ENCODE measurements at places on chromosomes 3 and 15.
A peak's percentile ranks its signal among the peaks of the same experiment; 100 is the strongest.

DNA sequence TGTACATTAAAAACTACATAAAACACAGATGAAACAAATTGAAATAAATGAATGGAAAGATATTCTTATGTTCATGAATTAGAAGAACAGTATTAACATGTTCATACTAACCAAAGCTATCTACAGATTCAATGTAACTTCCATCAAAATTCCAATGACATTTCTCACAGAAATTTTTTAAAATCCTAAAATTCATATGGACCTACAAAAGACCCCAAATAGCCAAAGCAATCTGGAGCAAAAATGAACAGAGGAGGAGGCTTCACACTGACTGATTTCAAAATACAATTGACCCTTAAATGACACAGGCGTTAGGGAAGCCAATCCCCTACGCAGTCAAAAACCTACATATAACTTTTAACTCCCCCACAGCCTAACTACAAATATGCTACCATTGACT, 39.4 kb downstream of the KPNA1 start:
- DNase-seq, result no peak

GRCh38 chr3:128567705-128568356, 74.8 kb upstream of the GATA2 start:
- DNase-seq, result no peak

DNA sequence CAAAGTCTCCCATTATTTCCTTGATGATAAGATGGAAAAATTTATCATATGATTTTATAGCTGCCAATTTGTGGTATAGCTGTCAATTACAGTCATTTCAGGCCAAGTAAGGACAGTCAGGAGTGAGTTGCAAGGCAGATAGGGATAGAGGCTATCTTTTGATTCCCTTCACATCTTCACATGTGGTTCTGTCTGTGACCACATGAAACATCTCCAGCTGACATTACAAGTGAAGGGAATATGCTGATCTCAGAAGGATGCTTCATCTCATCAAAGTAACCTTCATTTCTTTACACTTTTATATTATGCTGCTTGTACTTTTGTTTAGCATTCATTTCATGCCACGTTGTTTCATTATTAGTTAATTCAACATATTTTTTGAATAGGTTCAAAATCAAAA, 136.9 kb upstream of the CFAP20DC start:
- DNase-seq, result no peak

GRCh38 chr3:89058371-89058770, 49.0 kb upstream of the EPHA3 start:
- no peak for DNase-seq

DNA sequence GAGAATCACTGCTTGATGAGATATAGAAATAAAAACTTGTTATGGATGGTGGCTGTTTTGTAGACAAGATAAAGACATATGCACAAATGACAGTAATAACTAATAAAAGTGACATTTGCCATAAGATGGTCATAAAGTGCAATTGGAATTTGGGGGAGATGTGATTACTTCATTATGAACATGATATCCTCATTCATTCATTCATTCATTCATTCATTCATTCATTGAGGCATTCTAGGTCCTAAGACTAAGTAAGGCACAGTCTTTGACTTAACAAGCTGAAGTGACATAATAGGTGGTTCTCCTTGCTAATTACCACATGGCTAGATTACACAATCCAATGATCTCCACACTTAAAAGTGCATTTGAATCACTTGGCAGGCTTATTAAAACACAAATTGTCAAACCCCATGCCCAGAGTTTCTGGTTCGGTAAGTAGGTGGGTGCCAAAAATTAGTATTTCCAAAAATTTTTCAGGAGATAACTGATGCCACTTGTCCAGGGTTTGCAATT, 18.9 kb downstream of the RAP2B start:
- no peak for DNase-seq

DNA sequence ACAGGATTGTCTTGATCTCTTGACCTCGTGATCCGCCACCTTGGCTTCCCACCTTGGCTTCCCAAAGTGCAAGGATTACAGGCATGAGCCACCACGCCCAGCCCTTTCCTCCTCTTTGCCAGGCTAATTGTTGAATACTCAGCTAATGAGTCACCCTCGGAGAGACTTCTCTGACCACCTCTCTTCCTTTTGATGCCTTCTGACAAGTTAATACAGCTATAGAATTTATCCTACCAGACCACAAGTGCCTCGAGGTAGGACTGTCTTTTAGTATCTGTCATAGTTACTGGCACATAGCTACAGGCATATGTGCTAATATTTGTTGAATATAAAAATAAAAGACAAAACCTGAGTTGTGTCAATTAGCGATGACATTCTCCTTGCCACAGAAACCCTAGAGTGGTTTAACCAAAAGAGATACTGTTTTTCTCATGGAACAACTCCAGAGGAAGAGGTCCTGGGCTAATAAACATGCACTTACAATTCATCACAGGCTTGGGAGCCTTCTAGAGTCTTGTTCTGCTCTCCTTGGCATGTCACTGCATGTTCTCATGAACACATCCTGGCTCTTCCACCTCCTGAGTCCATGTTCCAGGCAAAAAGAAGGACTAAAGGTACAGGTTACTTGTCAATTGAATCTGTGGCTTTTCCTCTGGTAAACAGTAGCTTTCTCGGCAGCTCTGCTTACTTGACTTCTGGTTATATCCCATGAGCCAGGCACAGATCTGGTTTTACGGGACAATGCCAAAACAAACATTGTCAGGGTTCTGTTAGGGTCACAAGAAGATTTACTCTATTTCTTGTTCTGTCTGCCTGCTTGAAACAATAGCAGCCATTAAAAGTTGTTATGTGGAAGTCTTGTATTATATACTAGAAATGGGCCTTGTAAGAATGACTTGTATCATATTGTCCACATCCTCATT, 332.3 kb downstream of the THSD4 start:
- no peak for DNase-seq

GRCh38 chr3:136949708-136950107, 8.1 kb upstream of the IL20RB start:
- no peak for DNase-seq

GRCh38 chr3:72655131-72655551, 193.1 kb downstream of the SHQ1 start:
- no peak for DNase-seq

GRCh38 chr3:56683122-56683817, at the start of gene TASOR:
Gene TASOR (minus strand): TSS chr3:56683265. CDS start chr3:56683006, 259 bp downstream.
- DNase-seq, result peak; percentile 89

DNA sequence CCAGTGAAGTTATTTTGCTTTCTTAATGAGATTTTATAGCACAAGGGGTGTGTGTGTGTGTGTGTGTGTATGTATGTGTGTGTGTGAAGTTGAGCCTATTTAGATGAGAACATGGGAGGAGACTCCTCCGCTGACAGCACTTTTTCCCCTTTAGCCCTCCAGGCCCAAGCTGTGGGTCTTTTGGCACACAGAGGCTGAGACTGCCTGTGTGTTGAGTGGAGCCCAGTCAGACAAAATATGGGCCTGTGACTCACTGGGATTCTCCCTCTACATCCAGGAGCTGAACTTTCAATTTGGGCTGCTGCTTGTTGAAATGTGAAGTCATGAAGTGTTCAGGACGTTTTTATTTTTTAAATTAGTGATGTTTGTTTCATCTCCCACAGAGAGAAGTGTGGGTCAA, 108.0 kb downstream of the MFSD1 start:
- no peak for DNase-seq

DNA sequence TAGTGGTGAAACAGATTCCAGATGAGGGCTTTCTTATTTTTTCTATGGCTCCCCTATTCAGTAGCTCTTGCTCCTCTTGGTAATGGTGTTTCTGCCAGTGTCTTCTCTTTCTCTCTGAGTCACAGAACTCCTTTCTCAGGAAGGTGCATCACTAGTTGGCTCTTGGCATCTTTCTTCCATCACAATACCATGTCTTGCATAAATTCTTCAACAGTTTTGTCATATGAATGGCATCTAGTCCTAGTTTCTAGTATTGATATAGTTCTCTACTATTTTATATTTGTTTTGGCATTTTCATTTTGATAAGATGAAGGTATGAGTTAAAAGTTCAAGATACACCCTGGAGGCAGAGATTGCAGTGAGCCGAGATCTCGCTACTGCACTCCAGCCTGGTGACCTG, 51.0 kb downstream of the REC114 start:
- no peak for DNase-seq

DNA sequence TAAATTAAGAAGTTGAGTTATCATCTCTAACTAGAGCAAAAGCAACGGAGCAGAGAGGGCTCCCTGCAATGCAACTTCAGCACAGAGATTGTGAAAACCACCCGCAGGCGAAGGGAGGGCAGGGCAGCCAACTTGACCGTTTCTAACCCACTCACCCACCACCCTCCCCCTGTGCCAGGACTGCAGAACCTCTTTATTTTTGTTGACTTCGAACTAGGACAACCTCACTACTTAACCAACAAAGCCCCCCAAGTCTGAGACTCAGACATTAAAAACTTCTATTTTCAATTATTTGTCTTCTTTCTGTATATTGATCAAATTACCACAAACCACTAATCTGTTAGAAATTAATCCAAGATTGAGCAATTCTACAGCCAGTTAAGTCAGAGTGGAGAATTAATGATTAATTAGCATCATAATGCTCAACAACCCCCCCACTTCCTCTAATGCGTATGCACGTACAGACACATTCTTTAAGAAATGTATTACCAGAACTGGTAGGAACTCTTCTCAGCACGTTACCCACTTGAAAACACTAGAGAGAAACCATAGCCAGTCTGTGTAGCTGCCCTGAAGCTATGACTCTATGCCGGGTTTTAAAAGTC, 2.0 kb downstream of the MGLL start:
- no peak for DNase-seq

- DNase-seq, result no peak
These were observed 8.3 kb downstream of the BMF start for GRCh38 chr15:40100123-40100946.

DNA sequence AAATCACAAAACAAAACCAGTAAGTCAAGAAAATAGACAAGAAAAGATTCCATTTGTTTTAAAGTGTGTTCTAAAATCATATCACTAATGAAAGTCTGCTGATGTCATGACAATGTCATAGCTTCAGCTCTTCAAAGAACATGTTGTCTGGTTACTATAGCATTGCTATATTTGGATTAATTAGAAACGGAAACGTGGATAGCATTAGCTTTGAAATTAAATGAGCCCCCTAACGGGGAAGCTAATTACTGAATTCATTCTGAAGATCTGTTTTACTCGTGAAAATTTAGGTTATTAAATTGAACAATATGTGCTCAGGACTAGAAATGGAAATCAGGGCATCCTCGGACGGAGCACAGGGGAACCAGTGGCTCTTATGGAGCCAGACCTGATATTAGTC, 316.7 kb upstream of the AGTR1 start:
- no peak for DNase-seq

DNA sequence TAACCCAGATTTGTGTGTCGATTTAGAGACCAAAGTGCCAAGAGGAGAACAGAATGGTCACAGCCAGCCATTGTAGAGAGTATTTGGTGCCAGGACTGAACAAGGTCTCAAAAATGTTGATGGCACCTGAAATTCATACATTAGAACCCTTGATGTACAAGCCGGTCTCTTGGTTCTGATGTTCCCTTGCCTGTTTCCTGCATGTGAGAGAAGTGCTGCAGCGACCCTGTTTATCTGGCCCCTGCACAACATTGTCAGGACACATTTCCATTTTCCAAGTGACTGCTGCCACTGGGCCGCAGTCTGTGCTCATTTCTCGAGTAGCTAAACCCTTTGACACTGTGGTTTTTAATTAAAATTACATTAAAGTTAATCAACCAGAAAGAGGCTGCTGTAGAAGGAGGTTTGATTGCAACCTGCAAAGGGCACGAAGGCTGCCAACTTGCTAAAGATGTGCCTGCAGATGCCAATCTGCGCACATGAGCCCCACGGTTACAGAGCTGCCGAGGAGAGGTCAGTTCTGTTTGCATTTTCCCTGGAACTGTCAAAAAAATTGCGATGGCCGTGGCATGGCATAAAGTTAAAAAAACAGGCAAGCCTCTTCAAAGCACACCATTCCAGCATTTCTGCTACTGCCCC, 136.4 kb upstream of the CMC1 start:
- no peak for DNase-seq

DNA sequence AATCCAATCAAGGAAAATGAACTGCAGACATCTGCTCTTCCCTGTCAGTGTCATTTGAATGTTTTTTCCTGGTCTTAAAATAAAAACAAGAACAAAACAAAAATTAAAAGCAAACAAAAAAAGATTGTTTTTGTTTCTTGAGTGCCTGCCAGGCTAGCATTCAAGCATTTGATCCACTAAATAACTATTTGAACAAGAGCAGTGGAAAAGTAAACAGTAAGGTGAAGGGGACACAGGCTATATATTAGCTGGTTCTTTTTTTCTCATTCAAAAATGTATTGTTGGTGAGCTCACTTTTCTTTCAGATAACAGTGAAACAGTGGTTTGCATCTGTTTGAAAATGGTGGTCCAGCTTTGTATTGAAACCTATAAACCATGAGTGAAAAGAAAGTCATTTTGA, 586.9 kb upstream of the SGO1 start:
- DNase-seq, result no peak

GRCh38 chr15:68354923-68355322, 77.0 kb downstream of the ITGA11 start:
- DNase-seq, result no peak

GRCh38 chr3:47954567-47954966, 61.6 kb downstream of the MAP4 start:
- DNase-seq, result no peak

DNA sequence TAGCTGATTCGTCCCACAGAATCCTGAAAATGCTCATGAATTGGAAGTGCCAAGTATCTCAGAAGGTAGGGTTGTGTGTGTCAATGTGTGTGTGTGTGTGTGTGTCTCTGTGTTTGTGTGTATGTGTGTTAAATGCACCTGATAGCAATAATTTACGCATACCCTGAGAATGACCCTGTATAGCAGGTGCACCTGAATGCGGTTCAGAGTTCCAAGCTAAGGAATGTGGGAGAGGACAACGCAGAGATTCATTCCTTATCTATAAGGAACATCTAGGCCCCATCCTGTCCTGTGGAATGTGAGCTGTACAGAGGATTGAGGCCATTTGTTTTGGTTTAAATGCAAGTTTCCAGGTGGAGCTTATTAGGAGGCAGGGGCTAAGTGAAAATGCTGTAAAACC, 49.1 kb upstream of the NEDD4 start:
- DNase-seq, result no peak

DNA sequence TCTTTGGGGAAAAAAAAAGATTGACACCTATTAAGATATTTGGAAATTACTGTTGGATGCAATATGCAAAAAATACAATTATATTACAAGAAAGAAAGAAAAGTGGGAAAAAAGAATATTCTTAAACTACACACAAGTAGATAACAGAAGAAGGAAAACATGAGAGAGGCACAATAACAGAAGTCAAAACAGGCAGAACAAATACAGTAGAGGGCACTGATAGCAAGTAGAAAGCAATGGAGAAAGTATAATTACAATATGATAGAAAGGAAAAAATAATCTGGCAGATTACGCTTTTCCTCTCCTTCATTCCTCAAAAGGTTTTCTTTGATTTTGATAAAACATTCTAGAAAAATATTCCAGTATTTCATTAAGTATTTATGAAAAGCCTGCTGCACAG, 72.1 kb downstream of the ADAM10 start:
- DNase-seq, result no peak
